ENCODE measurements at places on chromosomes 5 and 9.

GRCh38 chr9:135579356-135579755 is 17.8 kb downstream of the PAEP start:
- no peak for DNase-seq

DNA sequence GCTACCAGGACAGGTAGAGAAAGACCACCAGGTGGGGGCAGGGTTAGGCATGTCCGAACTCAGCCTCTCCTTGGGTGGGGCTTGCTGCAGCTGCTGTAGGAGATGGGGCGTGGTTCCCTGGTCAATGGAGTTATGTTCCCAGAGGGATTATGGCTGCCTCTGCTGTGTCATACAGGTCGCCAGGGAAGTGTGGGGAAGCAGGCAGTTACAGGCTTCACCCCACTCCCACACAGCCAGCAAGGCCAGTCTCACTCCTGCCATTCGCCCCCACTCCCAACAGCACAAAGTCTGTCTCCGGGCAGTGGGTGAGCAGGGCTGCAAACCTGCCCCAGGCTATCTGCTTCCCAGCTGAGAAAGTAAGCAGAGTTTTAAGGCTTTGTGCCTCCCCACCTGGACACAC is 20.0 kb upstream of the CEP72 start:
- no peak for DNase-seq

- DNase-seq, result no peak
These were observed 61.0 kb downstream of the DAP start for GRCh38 chr5:10699987-10700386.

- DNase-seq, result no peak
These were observed 286.9 kb upstream of the ATP10B start for GRCh38 chr5:161138751-161139455.

DNA sequence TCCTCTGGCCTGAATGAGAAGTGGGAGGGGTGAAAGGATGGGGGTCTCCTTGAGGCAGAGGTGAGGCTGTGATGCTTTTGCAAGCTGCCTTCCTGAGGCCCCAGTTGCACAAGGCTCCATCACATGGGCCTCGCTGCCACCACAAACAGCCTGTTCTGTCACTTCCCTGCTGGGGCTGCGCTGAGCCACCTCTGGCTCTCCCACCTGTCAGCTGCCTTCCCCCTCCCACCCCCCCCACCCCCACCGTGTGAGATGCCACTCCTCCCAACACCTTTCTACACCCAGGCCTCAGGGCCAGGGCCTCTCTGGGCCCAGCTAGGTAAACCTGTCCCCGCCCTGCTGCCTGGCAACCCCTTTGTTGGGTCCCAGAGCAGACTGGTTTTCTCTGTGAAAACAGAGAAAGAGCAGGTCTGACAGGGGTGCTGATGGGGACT is 4.5 kb upstream of the PDLIM4 start:
- no peak for DNase-seq

- no peak for DNase-seq
These were observed 18.7 kb downstream of the RAB14 start for GRCh38 chr9:121182989-121183388.

DNA sequence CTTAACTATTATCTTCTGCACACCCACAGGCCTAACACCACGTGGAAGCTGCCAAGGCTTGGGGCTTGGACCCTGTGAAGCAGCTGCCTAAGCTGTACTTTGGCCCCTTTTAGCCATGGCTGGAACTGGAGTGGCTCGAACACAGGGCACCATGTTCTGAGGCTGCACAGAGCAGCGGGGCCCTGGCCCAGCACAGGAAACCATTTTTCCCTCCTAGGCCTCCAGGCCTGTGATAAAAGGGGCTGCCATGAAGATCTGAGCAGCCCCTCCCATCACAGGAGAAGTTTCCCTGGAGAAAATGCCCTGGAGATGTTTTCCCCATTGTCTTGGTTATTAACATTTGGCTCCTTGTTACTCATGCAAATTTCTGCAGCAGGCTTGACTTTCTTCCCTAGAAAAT is 126.3 kb downstream of the MELK start:
- DNase-seq, result no peak
